Memory B cell (primary cell): ENCODE measurements at places on chromosomes 2 and 18.

DNA sequence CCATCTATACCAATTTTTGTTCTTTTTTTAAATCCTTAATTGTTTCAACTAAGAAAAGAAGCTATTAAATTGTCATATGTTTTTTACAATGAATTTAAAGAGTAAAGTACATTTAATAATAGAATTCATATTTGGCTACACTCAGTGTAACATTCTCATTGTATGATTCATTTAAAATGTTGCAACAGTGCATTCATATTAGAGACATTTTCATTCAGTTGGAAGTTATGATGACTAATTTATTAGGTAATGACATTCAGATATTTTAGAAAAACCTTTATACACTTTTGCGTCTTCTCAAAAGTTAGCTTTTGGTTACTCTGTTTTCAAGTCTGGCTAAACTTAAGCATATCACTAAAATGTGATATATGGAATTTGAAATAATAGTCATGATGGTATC is 887.5 kb upstream of the NRXN1 start:
- H3K27ac ChIP-seq: no peak overlapping the region
- H3K36me3 ChIP-seq: no peaks in the 10 kb centered on the region
- H3K27me3 ChIP-seq: no peaks in the 10 kb centered on the region
- no peaks in the 10 kb centered on the region for H3K4me1 ChIP-seq
- no peak overlapping the region for H3K4me3 ChIP-seq
- DNase-seq: no peak

DNA sequence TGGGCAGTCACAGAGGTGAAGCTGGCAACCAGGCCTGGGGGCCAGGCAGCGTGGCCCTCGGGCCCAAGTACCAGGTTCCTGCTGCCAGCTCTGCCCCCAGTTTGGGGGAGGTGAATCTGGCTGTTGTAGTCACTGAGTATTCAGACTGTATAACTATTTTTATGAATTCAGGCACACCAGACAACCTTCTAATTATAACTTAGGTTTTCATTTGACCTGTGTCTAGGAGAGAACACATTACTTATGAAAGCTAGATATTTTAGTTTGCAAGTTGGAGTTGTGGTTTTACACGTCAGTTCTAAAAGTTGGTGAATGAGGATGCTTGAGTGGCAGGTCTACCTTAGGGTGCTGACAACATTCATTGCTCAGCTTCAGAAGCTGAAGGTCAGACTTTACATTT is 71.7 kb downstream of the LIMS1 start:
- no peak overlapping the region for H3K4me3 ChIP-seq
- H3K27me3 ChIP-seq: no peaks in the 10 kb centered on the region
- peaks cover 29% of the 10 kb centered on the region for H3K4me1 ChIP-seq
- peaks cover 2% of the 10 kb centered on the region for H3K36me3 ChIP-seq
- DNase-seq: no peak

DNA sequence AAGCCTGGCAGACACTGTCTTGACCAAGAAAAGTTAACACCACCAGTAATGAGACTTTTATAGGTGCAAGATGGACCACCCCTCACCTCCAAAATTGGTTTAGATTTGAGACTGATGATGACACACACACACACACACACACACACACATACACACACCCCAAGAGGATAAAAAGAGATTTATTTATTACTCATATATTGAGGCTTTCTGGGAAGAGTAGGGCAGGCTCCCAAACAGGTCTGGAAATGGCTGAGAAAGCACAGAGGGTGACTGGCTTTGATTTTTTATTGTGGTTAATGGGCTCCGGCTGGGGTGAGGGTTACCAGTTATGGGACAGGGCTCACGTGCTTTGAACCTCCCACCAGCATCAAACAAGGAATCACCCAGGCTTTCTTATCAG is 54.2 kb upstream of the ADAM23 start:
- peaks cover 1% of the 10 kb centered on the region for H3K27me3 ChIP-seq
- no peak overlapping the region for H3K4me3 ChIP-seq
- H3K36me3 ChIP-seq: no peaks in the 10 kb centered on the region
- H3K27ac ChIP-seq: no peak overlapping the region
- no peaks in the 10 kb centered on the region for H3K4me1 ChIP-seq

- H3K27me3 ChIP-seq: peaks cover 6% of the 10 kb centered on the region
- H3K4me1 ChIP-seq: peaks cover 17% of the 10 kb centered on the region
- peaks cover 2% of the 10 kb centered on the region for H3K36me3 ChIP-seq
- DNase-seq: no peak
Observed at GRCh38 chr2:119650206-119650605, 28.8 kb upstream of the TMEM177 start.

GRCh38 chr2:16201848-16202247 is 261.5 kb downstream of the MYCN start:
- no peak overlapping the region for H3K27ac ChIP-seq
- no peak for DNase-seq
- no peaks in the 10 kb centered on the region for H3K4me1 ChIP-seq
- H3K27me3 ChIP-seq: no peaks in the 10 kb centered on the region
- H3K36me3 ChIP-seq: no peaks in the 10 kb centered on the region

GRCh38 chr2:224908818-224909217 is 133.4 kb downstream of the DOCK10 start:
- no peaks in the 10 kb centered on the region for H3K27me3 ChIP-seq
- DNase-seq: no peak
- peak overlapping the region; percentile 77 for H3K27ac ChIP-seq
- H3K36me3 ChIP-seq: peaks cover 28% of the 10 kb centered on the region
- no peak overlapping the region for H3K4me3 ChIP-seq

GRCh38 chr2:190069936-190070696 is 7.6 kb upstream of the MSTN start:
- no peaks in the 10 kb centered on the region for H3K4me1 ChIP-seq
- H3K4me3 ChIP-seq: no peak overlapping the region
- H3K27me3 ChIP-seq: peaks cover 2% of the 10 kb centered on the region
- no peaks in the 10 kb centered on the region for H3K36me3 ChIP-seq
- no peak for DNase-seq

DNA sequence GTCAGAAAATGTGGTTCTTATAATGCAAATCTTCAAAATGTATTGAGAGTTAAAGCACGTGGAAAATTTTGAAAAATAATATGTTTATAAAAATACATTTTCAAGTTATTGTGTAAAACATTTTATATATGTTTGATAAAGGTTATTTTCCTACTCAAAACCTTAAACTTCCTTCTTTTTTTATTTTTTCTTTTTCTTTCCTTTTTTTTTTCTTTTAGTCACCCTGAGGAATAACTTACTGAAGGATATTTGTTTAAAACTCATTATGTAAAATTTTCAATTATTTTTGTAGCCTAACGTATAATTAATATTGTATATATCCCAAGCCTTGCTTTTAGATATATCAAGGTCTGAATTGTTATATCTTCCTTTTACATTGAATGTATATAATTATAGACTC is 346.8 kb upstream of the GYPC start:
- H3K27me3 ChIP-seq: no peaks in the 10 kb centered on the region
- H3K36me3 ChIP-seq: no peaks in the 10 kb centered on the region
- H3K4me1 ChIP-seq: no peaks in the 10 kb centered on the region
- no peak overlapping the region for H3K4me3 ChIP-seq
- DNase-seq: no peak
- no peak overlapping the region for H3K27ac ChIP-seq

DNA sequence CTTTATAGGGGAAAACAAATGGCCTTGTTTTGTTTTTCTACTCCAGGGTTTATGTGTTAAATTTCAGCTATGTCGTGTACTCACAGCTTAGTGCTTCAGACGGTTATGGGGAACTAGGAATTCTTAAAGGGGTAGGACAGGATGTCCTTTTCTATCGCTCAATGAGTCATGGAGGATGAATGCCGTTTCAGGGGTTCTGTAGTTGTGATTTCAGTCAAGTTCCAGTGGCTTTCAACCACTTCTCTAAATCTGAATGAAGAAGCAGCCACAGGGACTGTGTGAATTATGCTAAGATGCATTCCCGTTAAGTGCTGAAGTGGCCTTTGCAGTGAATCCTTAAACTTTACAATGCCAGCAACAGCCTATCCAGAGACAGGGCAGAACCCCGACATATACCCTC is 1231.7 kb upstream of the ZEB2 start:
- no peaks in the 10 kb centered on the region for H3K27me3 ChIP-seq
- peak; percentile 23 for DNase-seq
- H3K36me3 ChIP-seq: no peaks in the 10 kb centered on the region
- H3K4me1 ChIP-seq: peaks cover 33% of the 10 kb centered on the region
- peak overlapping the region; percentile 18 for H3K27ac ChIP-seq
